ENCODE measurements at places on chromosomes 12 and 14.

- no peak for DNase-seq
These were observed 39.8 kb downstream of the GALNT9 start for GRCh38 chr12:132289356-132290202.

GRCh38 chr14:48382961-48383360 lies 707.6 kb upstream of the MDGA2 start:
- DNase-seq, result no peak

DNA sequence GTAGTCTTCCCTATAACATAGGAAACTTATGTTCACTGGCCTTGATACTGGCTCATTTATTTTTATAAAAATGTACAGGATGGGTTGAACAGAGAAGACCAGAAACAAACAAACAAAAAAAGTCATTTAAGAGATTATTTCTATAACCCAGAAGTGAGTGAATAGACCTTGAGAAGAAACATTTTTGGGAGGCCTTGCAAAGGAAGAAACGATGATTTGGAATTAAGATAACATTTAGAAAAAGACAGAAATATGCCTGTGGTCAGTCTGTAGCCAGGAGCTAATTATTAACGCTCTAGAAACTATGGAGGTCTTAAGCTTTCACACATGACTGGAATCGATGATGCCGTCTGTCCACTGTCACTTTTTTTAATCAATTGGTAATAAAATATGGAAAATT lies 264.0 kb downstream of the EGLN3 start:
- DNase-seq, result no peak

DNA sequence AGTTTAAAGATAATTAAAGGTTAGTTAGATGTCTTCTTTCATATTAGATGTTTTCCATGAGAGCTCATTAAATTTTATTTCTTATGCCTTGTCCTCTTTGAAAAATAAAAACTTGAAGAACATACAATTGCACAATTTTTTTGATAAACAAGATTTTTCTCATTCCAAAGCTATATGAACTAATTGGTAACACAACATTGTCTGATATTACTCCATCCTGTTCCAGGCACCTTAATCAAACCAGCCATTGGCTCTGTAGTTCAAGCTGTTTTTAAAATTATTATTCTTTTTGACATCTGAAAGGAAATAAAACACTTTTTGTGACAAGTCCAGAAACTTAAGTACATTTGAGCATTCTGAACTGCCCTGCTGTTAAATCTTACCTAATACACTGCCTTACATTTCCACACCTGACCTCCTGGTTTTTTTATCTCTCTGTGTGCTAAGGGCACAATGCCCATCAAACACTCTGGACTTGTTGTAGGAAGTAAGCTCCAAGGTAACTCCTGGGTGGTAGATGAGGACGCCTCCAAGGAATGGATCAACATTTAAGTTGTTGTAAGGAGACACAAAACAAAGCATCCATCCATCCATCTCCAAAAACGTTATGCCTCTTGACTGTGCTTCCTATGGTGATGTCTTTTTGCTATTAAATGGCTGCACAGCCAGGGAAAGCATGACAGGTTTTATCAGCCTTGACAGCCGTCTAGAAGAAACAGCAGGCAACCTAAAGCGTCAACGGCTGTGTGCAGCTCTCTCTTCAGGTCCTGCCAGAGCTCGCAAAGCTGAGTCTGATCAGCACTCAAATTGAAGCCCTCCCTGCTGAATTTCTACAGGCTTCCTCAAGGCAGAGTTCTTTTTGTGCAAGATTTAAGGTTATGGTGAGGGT lies 449.9 kb upstream of the FLRT2 start:
- DNase-seq, result no peak

- DNase-seq, result no peak
These were observed 53.4 kb upstream of the PYGL start for GRCh38 chr14:50997712-50998111.

DNA sequence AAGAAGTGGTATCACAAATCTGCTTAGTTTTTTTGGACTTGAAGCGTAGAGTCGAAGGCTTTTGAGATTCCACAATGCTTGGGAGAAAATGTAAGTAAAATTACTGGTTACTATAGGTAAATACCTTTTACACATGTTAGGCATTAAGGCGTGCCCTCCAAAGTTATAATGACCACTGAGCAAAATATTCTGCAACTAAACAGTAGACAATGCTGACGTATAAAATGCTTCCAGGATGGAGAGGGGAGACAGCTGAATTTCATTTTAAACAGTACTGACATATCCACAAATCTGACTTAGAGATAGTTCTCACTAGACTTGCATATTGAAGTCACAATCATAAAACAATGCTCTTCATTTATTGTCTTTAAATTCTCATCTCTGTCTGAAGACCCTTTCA lies 144.5 kb upstream of the DCN start:
- DNase-seq, result no peak

DNA sequence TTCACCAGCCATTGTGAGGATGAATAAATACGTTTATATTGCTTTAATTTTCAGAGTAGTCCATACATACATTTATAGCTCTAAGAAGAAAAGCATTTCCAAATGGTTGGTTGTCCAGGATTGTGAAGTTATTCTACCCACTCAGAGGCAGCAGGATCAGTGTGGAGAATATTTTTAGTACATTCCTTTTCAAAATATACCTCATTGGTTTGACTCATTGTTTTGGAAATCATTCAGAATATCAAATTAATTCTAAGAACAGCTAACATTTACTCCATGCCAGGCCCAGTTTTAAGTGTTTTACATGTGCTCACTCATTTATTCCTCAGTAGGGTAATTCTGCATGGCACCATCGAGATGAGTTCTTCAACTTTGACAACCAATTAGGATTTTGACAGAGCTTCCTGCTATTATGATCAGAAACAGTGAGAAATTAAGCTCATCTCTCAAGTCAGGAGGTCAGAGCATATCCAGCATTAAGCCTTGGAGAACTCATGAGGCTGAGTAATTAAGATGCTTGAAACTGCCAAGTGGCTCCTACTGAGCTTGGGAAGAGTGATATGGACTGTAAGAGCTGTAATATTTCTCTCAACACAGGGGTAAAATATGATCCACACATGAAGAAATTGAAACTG lies 153.3 kb upstream of the CLEC14A start:
- DNase-seq, result no peak

DNA sequence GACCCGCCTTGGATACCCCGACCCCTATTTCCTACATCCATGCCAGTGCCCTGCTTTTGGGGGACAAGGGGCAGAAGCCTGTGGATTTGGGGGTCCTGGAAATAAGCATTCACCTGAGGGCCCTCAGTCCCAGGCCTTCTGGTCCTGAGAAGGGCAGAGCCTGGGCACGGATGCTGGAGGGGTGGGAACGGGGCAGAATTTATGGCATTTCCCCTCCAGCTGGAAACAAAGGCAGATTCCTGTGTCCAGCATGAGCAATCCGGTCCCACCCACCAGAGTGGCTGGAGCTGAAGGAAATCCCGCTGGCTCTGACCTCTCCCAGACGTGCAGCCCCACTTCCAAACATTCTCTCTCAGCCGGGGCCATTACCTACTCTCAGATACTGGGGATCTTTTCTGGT lies 9.3 kb downstream of the ANKRD33 start:
- no peak for DNase-seq

DNA sequence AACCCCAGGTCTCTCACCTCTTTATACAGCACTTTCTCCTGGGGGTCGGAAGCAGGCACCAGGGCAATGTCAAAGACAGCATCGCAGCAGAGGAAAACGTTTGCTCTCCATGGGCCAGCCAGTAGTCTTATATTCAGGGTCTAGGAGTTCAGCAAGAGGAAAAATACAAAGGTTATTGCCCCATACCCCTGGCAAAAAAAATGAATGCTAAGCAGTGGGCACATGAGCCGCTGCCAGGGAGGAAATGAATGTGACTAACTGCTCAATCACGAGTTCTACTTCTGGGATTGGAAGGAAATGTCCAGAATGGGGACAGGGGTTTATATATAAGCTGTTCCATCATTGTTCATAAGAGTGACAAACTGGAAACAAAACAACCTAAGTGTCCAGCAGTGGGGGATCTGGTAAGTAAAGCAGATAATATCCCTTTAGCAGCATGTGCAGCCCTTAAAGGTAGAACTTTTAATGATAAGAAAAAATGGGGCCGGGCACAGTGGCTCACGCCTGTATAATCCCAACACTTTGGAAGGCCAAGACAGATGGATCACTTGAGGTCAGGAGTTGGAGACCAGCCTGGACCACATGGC lies 53.8 kb downstream of the PHETA1 start:
- no peak for DNase-seq

GRCh38 chr14:99808515-99808914 lies 15.3 kb downstream of the EML1 start:
- DNase-seq, result no peak

Data from stimulated activated naive CD4-positive, alpha-beta T cell (primary cell).